ENCODE measurements at places on chromosomes 6 and 20.

- DNase-seq: no peak
Observed at GRCh38 chr20:59839400-59839799, 94.0 kb downstream of the SYCP2 start.

DNA sequence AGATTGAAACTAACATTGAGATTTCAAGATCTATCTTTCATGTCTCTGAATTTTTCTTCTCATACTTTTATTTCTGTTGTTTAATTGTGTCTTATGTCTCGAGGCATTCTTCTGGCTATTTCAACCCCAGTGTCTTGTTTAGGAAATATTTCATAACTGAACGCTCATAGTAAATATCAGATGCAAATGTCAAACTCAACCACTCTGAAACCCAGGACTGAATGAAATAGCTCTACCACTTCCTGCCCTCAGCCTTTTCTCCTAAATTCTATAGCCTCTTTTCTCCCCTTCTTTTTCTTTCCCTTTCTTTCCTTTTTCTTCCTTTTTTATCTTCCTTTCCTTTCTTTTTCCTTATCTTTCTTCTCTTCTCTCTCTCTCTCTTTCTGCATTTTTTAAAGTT lies 7.7 kb downstream of the ISM1 start:
- DNase-seq: no peak

DNA sequence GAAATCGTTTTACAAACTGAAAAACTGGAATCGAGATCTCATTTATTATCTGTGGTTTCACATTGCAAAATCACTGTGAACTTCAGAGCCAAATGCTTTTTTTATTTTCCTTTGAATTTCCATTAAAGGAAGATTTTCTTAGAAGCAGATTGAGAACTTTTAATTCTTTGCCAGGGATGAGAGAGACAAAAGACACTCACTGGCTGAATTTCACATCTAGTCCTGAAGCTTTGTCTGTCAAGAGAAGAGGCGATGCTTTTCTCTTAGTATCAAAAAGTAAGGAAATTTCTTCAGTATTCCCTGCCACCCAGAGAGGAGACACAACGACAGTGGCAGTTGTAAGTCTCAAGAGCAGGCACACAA lies 141.8 kb downstream of the TMEM200A start:
- no peak for DNase-seq

DNA sequence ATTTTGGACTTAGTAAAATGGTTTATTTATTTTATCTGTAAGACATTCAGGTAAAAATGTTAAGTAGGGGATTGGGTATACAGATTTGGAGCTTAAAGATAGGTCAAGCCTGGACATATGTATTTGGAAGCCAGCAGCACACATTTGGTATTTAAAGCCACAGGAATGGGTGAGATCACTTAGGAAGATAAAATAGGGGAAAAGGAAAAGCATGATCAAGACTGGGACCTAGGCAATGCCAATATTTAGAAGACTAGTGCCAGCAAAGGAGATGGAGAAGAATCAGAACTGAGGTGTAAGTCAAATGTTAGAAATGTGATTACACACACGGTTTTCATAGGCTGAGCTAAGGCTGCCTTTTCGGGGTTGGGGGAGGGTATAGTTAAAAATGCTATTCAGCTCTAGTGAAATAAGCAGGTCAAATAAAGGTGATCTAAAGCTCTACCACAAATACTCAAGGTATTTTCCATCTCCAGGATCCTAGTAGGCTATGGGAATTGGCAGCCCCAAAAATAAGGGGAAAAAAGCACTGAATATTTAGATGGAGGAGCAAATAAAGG lies 20.6 kb downstream of the SLC2A12 start:
- no peak for DNase-seq

DNA sequence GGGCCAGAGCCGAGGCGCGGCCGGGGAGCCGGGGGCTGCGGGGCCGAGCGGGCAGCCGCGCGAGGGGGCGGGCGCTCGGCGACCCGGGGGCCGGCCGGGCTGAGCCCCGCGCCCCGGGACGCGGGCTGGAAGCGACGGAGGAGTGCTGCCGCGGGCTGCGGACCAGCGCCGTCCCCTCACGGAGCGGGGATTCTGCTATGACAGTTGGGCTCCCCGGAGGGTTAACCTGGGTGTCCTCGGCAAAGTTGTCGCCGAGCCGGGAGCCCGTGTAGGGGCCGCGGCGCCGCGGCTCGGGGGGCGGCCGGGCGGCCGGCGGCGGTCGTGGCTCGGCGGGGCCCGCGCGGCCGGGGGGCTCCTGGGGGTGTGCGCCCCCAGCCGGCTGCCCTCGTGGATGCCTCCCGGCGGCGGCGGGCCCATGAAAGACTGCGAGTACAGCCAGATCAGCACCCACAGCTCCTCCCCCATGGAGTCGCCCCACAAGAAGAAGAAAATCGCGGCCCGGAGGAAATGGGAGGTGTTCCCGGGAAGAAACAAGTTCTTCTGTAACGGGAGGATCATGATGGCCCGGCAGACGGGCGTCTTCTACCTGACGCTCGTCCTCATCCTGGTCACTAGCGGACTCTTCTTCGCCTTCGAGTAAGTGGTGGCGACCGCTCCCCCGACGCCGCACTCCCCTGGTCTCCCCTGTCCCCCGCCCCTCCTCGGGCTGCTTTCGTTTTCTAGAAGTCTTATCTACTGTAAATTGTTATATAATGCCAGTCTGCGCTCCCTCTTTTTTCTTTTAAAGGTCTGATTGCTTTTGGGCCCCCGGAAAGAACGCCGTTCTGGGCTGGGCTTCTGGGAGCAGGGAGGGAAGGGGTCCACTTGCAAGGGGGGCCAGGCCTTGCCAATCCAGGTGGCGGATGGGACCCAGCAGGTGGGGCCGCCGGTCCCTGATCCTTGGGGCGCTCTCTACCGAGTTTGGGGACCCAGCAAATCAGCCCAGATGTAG lies 936 bp downstream of the ZDHHC14 start:
- DNase-seq: peak; percentile 67

DNA sequence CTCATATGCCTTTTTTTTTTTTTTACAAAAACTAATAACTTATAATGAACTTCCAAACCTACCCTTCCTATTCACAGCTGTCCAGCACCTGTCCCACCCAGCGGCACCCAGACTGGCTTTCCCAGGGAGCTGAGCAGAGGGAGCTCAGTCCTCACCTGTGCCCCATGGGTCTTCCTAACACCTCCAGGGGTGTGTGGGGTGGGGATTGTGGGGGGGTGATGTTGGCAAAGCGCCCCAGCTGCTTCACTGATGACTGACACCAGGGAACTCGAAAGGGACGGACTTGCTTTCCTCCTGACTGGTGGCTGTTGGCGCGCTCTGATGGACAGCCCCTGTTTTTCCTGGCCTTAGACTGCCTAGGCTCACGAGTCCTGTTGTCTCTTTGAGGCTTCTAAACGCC lies 14.2 kb upstream of the SYNJ2 start:
- DNase-seq: no peak

- DNase-seq: no peak
Observed at GRCh38 chr6:165685302-165685701, 22.3 kb upstream of the PDE10A start.

DNA sequence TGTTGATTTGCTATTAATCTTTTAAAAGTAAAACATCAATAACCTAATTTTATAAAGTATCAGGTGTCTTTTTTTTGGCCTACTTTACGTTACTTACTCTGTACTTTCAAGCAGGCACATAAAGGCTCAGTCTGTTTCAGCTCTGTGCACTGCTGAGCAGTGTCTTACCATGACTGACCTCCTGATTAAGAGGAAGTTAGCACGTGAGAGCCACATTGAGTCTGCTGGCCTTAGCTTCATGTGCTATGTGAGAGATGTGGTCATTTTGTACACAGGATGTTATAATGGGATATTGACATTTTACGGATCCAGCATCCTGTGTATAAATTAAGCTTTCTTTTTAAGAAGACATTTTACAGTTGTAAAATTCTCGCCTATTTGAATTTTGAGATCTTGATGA lies 31.9 kb downstream of the ARID1B start:
- DNase-seq: no peak

- DNase-seq: no peak
Observed at GRCh38 chr6:4612636-4613171, 163.5 kb upstream of the CDYL start.

GRCh38 chr6:81475646-81476045 lies 276.8 kb downstream of the TENT5A start:
- DNase-seq: no peak

- no peak for DNase-seq
Observed at GRCh38 chr20:10970109-10970508, 296.3 kb upstream of the JAG1 start.

GRCh38 chr20:60063048-60063451 lies 104.8 kb downstream of the CDH26 start:
- DNase-seq: peak; percentile 33

- DNase-seq: no peak
Observed at GRCh38 chr20:23337312-23337711, 13.3 kb upstream of the NXT1 start.

DNA sequence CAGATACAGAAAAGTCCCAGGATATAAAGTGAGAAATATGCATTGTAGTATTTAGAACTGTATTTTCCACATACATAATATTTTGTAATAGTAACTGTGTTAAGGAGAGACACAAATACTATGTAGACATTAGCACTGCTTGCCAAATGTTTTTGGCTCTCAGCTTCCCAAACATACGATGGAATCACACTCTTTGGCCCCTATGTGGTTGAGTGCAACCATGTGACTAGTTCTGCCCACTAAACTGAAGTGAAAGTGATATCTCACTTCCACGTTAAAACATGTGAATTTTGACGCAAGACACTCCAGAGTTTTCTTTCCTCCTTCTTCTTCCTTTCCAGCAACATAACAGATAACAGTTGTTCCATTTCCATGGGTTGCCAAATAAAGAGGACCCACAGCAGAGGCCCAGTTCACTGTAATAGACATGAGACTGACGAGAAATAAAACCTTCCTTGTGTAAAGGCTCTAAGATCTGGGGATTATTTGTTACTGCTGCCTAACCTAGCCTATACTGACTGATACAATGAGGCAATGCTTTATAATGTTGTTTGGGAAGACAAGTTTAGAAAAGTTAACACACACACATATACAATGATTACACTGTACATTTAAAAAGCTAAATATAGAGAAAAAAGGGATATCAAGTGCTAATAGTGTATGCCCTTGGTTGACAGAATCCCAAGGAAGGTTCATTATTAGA lies 97.2 kb downstream of the PTPRT start:
- DNase-seq: no peak
